NCI-H510A treated with DMSO at 0.1 percent for 48 hours (cell line): ENCODE measurements at places on chromosomes 13 and 19.

DNA sequence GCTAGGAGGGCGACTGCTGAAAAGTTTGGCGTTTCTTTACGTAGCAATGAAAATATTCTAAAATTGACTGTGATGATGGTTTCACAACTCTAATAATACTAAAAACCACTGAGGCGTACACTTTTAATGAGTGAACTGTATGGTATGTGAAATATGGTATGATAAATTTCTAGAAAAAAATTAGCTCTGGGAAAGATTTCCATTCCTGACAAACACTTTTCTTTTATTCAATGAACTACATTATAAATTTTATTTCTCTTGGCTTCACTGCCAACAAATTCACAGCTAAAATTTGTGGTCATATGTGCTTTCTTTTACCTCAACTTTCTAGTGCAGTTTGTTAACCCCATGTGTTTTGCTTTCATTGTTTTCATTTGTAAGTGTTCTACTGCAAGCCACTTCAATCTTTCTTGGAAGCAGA lies 11.1 kb downstream of the ZC3H13 start:
- DNase-seq: no peak

DNA sequence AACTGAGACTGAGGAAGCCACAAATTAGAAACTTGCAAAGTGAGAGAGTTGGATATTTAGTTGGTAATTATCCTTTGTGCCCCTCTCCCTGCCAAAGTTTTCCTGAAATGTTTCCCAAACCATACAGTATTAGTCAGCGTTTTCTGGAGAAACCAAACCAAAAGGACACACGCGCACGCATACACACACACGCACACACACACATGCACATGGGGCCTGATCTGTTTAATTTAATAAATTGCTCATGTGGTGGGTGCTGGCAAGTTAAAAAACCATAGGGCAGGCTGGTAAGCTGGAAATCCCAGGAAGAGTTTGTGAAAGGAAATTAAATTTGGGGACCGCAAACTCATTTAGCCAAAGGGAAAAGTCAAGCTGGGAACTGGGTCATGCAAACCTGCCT lies 11.7 kb upstream of the CYSLTR2 start:
- no peak for DNase-seq

DNA sequence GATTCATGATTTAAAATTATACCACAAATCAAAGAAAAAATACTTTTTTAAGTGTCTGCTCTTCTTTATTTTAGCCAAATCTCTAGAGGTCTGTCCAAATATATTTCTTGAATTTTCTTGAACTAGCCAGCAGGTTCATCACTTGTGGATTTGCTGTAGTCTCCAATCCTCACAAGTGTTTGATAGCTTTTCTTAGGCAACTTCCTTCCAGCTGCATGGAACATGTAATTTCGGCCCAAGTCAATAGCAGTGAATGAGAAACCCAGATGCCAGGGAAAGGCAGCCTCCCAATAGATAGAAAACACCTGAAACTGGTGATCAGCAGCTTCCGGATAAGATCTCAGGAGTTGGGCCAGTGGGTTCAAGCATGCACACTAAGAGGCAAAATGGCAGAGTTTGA lies 15.6 kb upstream of the RNASEH2B start:
- no peak for DNase-seq

DNA sequence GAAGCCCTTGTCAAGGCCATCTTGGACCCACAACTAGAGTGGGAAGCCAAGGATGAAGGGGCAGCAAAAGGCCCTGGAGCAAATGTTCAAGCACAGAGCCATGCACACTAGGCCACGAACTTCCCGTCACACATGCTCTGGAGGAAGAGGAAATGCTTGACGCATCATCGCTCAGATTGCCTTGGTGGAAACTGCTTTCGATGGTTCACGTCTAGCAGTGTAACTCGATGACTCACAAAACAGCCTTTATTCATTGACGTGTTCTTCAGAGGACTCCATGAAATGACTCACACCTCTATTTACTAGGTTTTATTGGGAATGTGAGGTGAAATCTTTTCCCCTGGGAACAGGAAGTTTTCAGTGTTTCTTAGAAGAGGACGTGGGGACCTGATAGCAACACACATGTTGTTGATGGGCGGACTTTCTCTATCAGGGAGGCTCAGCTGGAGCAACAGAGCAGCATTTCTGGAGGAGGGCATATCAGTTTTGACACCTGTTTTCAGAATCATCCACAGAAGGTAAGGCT lies 79.8 kb upstream of the FLT1 start:
- no peak for DNase-seq

GRCh38 chr19:32638625-32639024 lies 36.4 kb downstream of the ANKRD27 start:
- DNase-seq: no peak

GRCh38 chr19:512547-513365 lies 5.5 kb downstream of the TPGS1 start:
- DNase-seq: peak; percentile 79
